ENCODE measurements at places on chromosomes 5 and 9. TPM values are rescaled to one million over a fixed set of nuclear protein-coding genes. Genes with fewer than 3 reads are reported as not detected.

DNA sequence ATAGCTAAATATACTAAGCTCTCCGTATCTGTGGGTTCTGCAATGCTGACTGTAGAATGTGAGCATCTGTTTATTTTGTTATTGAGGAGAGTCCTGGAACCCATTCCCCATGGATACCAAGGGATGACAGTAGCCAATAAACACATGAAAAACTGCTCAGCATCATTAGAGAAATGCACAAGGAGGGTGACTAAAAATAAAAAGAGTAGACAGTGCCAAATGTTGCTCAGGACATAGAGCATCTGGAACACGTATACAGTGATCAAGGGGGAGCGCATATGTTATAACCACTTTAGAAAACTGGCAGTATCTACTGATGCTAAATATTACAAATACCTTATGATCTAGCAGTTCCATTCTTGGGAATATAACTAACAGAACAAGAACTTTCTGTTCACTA is 31.0 kb downstream of the MARCHF6 start:
- no peaks in the 10 kb centered on the region for H3K4me1 ChIP-seq
- H3K27me3 ChIP-seq = no peaks in the 10 kb centered on the region
- peaks cover 65% of the 10 kb centered on the region for H3K36me3 ChIP-seq
- DNase-seq = no peak
- no peak overlapping the region for H3K4me3 ChIP-seq

- DNase-seq = no peak
- H3K36me3 ChIP-seq = no peaks in the 10 kb centered on the region
- peaks cover 32% of the 10 kb centered on the region for H3K27me3 ChIP-seq
- no peak within 1 kb of the TSS for H3K27ac ChIP-seq
Observed at GRCh38 chr9:119368681-119369581, at the start of gene BRINP1. Gene BRINP1, minus strand, starts transcription at chr9:119369435. Its CDS starts 56,080 bp downstream, at chr9:119313355.

GRCh38 chr5:123520677-123521247 is 8.8 kb downstream of the CSNK1G3 start:
- no peaks in the 10 kb centered on the region for H3K36me3 ChIP-seq
- no peak overlapping the region for H3K27ac ChIP-seq
- no peaks in the 10 kb centered on the region for H3K27me3 ChIP-seq
- DNase-seq = no peak

The PCDHGB5 gene
- total RNA-seq = 0.20 TPM

GRCh38 chr9:22469928-22470544 is 23.4 kb downstream of the DMRTA1 start:
- H3K27ac ChIP-seq = no peak overlapping the region
- H3K27me3 ChIP-seq = no peaks in the 10 kb centered on the region
- no peak overlapping the region for H3K4me3 ChIP-seq
- no peaks in the 10 kb centered on the region for H3K36me3 ChIP-seq
- DNase-seq = no peak

DNA sequence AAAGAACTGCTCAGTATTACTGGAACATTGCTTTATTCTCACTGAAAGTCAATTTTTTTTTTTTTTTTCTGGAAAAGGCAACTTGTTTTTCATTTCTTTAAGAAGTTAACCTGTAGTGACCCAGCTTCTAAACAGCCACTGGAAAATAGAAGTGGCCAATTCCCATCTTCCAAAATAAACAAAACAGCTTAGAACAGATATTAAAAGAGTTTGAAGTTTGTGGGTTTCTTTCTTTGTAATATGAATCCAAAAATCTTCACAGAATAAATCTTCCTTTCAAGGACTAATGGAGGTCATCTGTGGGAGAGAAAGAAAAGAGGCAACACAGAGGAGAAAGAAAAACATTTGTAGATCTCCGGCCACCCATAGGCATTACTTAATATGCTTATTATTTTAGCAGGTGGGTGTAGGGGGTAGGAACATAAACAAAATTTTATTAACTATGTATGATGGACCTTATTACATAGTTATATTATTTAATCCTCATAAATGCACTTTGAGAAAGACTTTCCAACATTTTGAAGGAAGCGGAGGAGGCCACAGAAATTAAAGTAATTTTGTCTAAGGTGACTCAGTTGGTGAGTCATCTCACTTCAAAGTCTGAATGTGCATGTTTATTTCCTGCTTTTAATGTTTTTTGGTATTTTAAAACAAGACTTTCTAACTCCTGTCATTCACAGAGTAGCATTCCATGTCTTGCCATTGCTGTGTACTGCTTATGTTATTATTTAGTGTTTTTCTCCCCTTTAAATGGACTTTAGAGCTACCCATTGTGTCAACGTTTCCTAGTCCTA is 1791.8 kb upstream of the WWC1 start:
- H3K36me3 ChIP-seq = no peaks in the 10 kb centered on the region
- H3K27ac ChIP-seq = no peak overlapping the region
- H3K4me3 ChIP-seq = no peak overlapping the region
- no peak for DNase-seq
- H3K4me1 ChIP-seq = no peaks in the 10 kb centered on the region

- no peak for DNase-seq
- H3K36me3 ChIP-seq = no peaks in the 10 kb centered on the region
- no peak overlapping the region for H3K4me3 ChIP-seq
- no peak overlapping the region for H3K27ac ChIP-seq
- no peaks in the 10 kb centered on the region for H3K4me1 ChIP-seq
- H3K27me3 ChIP-seq = no peaks in the 10 kb centered on the region
Observed at GRCh38 chr9:121939643-121940042, 153.5 kb downstream of the TTLL11 start.

DNA sequence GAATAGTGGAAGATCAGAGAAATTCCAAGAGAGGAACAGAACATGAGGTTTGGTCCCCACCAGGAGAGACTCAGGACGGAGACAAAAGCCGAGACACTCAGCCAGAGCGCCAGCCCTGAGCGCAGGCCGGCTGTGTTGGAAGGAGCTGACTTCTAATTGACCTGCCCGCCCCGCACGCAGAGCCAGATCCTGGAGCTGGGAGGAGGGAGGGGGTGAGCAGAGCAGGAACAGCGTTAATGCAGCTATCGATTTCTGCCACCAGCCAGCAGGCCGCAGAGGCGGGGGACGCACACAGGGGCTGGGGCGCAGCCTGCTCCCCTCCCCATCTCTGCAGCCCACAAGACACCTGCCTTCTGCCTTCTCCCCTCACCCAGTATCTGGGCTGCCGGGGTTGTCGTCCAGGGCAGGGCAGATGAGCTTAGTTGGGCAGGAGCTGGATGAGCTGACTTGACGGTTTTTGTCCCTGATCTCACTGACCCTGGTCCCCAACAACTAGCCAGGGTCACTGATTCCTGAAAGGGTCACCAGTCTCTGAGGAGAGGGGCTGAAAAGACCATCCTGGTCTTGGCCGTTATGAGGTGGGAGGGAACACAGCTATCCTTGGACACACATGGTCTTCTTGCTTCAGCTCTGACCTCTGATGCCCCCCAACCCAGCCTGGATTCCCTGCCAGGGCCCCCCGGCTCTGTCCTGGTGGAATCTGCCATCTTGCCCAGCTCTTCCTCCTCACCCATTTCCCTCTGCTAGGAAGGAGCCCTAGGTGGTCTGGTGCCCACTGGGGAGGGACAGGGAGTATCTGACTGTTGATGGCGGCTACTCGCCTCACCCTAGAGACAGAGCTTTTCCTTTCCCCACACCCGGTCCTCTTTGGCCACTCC is 29.8 kb downstream of the CXXC5 start:
- no peaks in the 10 kb centered on the region for H3K36me3 ChIP-seq
- H3K27ac ChIP-seq = no peak overlapping the region
- no peak for DNase-seq
- no peaks in the 10 kb centered on the region for H3K27me3 ChIP-seq
- no peak overlapping the region for H3K4me3 ChIP-seq
- H3K4me1 ChIP-seq = no peaks in the 10 kb centered on the region

Measured in CD4-positive, alpha-beta T cell (primary cell).